ENCODE measurements at places on chromosomes 2 and 18.

- no peak for DNase-seq
These were observed 41.4 kb downstream of the DGKD start for GRCh38 chr2:233395687-233396086.

GRCh38 chr18:7366597-7366996 lies 135.7 kb downstream of the LRRC30 start:
- DNase-seq: no peak

DNA sequence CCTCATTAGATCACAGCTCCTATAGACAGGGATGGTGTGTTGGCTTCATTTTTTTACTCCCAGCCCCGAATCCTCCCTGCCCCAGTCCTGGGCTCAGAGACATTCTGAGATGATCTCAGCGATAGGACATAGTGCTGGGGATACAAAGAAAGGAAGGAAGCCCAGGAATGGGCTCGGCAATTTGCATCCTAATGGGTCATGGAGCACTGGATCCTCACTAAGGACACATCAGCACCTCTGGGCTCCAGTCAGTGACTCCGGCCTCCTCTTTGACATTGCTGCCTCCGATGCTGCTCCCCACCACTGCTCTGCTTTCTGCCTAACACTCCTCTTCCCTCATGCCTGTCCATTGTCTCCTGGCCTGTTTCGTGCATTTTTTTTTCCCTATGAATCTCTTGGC lies 489.1 kb downstream of the STK39 start:
- DNase-seq: no peak

DNA sequence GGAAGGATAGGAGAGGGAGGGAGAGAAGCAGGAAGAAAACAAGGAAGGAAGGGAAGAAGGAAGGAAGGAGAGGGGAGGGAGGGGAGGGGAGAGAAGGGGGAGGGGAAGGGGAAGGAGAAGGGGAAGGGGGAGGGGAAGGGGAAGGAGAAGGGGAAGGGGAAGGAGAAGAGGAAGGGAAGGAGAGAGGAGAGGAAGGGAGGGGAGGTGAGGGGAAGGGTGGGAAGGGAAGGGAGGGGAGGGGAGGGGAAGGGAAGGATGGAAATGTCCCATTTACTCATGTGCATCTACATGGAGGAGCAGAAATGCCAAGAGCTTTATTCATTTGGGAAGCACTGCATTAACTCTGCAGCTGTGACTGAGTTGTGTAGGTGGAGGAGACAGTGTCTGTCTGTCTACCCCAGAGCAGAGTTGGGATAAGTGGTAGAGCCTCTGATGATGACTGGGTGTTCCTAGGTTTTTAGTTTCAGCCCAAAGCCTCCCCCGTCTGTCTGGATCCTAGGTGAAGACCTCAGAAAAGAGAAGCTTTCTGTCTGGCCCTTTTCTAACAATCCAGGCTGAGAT lies 131.3 kb downstream of the COL6A3 start:
- no peak for DNase-seq

DNA sequence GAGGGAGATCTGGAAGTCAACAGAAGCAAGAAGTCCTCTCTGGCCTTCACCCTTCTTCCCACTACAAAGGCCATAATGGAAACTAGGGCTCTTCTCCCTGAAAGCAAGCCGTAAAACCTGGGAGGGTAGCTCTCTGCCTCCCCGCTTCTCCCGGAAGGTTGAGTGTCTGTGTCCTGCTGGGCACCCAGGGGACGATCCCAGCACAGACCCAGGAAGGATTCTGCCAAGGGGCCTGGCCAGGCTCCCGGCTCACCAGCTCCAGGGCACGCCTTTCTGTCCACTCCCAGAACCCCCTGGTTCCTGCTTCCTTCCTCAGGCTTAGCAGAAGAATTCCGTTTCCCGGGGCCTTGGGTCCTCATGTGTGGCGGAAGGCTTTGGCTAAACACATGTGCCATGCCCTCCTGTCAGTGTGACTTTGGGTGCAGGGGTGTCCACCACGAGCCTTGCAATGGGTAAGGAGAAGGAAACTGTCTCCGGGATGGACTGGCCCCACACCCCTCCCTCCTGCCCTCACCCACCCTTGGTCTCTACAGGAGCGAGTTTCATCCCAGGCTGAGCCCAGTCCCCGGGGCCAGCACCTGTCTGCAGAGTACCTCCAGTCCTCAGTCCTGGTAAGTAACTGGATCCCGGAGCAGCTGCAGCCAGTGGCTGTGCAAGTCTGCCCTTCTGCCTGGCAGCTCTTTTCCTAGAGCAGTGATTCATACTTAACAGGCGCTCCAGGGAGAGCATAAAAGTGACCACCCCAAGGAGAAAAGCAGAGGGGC lies 135.8 kb downstream of the TPO start:
- DNase-seq: no peak

DNA sequence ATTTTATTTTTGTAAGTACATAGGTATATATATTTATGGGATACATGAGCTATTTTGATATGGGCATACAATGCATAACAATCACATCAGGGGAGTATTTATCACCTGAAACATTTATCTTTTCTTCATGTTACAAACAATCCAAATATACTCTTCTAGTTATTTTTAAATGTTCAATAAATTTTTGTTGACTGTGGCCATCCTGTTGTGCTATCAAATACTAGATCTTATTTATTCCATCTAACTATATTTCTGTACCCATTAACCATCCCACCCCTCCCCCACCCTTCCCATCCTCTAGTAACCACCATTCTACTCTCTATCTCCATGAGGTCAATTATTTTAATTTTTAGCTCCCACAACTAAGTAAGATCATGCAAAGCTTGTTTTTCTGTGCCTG lies 157.0 kb downstream of the CD226 start:
- no peak for DNase-seq

DNA sequence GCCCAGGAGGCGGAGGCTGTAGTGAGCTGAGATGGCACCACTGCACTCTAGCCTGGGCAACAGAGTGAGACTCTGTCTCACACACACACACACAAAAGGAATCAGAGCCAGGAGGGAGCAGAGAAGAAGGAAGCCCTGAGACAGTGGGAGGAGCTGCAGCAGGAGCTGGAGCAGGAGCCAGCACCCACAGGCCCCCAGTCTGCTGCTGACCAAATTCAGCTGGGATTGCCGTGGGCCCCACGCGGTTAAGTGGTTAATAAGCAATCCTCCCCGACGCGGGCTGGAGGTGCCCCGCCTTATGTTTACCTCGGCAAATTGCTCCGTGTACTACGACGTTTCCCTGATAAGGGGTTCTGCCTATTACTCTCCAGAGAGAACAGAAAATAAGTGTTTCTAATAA lies 265.3 kb downstream of the TWIST2 start:
- no peak for DNase-seq

DNA sequence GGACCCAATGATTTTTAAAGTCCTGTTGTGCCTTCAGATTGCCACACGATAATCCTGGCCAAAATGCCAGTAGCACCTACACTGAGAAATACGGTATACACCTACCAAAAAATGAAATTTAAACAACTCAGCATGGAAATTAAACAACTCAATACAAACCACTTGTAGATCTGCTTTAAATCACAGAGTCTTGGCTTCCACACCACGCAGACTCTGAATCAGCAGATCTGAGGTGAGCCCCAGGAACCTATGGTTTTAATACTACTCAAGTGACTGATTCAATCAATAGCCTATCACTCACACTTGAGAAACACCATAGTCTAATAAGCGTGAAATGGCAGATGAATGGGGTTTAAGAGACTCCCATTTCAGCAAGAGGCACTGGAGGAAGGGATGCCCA lies 46.9 kb downstream of the MAP4K3 start:
- DNase-seq: peak; percentile 41
